ENCODE measurements at places on chromosomes 4 and X.

GRCh38 chr4:8556341-8557150 lies 23.6 kb upstream of the GPR78 start:
- no peak for DNase-seq

DNA sequence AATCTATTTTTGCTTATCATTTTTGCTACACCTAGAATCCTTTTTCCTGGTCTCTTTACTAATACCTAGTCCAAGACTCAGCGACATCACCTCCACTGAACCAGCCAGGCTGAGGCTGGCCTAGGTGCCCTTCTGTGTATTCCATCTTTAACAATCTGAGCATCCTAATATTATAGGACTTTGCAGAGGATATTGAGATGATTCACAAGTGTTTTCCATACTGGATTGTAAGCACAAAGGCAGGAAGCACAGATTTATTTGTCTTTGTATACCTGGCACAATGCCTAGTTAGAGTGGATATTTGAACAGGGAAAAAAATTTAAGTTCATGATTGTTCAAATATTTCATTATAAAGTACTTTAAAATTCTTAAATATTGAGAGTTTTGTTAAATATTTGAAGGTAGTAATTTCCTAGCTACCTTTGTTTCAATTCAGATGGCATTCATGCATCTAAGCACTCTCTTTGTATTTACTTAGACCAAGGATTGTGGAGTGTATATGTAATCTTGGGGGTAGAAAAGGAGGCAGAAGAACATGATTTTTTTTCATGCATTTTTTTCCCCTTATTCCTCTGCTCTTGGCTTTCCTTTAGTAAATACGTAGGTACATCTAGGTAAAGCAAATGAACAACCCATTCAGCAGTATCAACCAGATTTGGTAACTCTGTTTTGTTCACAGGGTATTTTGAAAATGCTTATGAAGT lies 18.4 kb downstream of the SMARCA5 start:
- DNase-seq: no peak

GRCh38 chrX:19958552-19959486 lies 32.0 kb downstream of the BCLAF3 start:
- DNase-seq: no peak

DNA sequence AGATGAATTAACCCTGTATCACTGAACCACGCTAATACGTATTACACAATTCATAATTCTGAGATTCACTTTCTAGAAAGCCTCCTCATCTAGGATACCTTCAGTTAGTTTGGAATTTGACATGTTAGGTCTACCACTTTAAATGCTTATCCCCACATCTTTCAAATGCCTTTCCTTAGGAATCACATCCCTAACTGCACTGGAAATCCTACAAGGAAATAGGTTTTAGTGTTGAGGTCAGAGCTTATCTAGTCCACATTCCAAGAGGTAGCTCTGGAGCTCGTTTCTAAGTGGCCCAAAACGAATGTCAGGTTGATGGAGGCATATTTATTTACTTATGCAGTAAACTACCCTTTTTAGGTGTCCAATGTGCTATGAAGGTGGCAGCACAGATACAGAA lies 18.0 kb downstream of the PDHA1 start:
- DNase-seq: no peak

GRCh38 chrX:10618961-10619360 lies 1.4 kb downstream of the MID1 start:
- no peak for DNase-seq

DNA sequence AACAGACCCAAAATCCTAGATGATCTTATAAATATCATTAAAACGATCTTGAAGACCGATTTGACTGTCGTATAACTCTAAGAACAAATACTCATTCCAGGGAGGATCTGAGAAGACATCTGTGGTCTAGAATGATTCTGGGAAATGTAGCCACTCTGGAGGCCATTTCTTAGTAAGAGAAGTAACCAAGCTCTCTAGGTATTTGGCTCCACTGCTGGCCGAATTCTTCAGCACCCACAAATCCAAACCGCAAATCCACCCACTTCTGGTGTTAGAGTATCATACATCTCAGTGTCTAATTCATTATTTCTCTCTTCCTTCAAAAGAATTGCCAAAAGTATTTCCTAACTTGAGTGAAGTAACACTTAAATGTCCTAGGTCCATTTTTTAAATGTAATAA lies 23.9 kb downstream of the KLHL5 start:
- no peak for DNase-seq

GRCh38 chrX:49003696-49004095 lies 1.6 kb upstream of the GRIPAP1 start:
- DNase-seq: no peak

- DNase-seq: no peak
Observed at GRCh38 chrX:65509400-65509799, 25.2 kb downstream of the LAS1L start.

Data from NCI-H1930 (cell line).